ENCODE measurements at places on chromosomes 3 and 15. TPM values are rescaled to one million over a fixed set of nuclear protein-coding genes. Genes with fewer than 3 reads are reported as not detected.

The PRR20G gene
- total RNA-seq = not detected

The STRA6 gene
- 15.7 TPM for total RNA-seq

The EAF2 gene
- total RNA-seq = 3.7 TPM

The PROS1 gene
- total RNA-seq = 5.0 TPM

The TRPC1 gene
- 8.7 TPM for total RNA-seq
